ENCODE measurements at places on chromosomes 13 and 19. TPM values are rescaled to one million over a fixed set of nuclear protein-coding genes. Genes with fewer than 3 reads are reported as not detected.

GRCh38 chr13:63409791-63410351 lies 1994.2 kb upstream of the PCDH20 start:
- H3K36me3 ChIP-seq: no peaks in the 10 kb centered on the region
- DNase-seq: no peak
- no peak overlapping the region for H3K4me3 ChIP-seq
- no peak overlapping the region for H3K27ac ChIP-seq

DNA sequence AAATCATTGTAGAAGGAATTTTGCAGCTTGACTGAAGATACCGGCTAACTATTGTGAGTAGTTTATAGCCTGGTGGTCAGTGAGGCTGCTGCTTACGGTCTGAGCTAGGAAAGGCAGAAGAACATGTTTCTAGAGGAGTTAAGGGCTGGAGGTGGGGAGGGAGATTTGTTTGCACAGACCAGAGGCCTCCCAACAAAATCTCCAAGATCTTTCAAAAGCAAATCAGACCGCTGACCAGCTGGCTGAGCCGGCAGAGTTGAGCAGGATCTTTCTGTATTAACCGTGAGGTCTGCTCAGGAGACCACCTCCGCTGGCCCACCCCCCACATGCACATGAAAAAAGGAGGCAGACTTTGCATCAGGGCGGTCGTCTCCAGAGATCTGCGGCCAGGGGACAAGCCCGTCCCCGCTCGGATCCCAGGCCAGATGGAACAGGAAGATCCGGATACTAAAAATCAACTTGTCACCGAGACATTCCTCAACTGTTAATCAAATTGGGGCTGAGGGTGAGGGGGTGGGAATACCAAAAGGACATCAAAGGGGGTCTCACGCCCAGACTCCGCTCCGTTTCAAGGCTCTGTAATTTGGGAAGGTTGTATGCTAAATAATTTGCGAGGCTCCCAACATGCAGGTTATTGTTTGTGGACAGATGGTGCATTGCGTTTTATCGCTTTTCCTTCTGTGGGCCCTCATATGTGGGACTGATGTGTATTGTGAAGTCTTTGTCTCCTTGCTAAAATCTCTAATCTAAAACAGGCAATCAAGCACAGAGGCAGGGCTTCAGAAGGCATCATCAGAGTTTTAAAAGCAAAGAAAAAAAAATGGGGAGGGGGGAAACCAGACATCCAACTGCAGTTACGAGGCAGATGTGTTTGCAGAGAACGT lies 319.0 kb downstream of the ZNF536 start:
- H3K27ac ChIP-seq: no peak overlapping the region
- no peak overlapping the region for H3K4me3 ChIP-seq
- no peaks in the 10 kb centered on the region for H3K36me3 ChIP-seq

The ZNF99 gene
- not detected for total RNA-seq

The CBY2 gene
- total RNA-seq: not detected

- DNase-seq: no peak
- H3K4me1 ChIP-seq: no peaks in the 10 kb centered on the region
- H3K27me3 ChIP-seq: peaks cover 4% of the 10 kb centered on the region
- H3K36me3 ChIP-seq: peaks cover 11% of the 10 kb centered on the region
These were observed 665.6 kb downstream of the FGF9 start for GRCh38 chr13:22336460-22336859.

DNA sequence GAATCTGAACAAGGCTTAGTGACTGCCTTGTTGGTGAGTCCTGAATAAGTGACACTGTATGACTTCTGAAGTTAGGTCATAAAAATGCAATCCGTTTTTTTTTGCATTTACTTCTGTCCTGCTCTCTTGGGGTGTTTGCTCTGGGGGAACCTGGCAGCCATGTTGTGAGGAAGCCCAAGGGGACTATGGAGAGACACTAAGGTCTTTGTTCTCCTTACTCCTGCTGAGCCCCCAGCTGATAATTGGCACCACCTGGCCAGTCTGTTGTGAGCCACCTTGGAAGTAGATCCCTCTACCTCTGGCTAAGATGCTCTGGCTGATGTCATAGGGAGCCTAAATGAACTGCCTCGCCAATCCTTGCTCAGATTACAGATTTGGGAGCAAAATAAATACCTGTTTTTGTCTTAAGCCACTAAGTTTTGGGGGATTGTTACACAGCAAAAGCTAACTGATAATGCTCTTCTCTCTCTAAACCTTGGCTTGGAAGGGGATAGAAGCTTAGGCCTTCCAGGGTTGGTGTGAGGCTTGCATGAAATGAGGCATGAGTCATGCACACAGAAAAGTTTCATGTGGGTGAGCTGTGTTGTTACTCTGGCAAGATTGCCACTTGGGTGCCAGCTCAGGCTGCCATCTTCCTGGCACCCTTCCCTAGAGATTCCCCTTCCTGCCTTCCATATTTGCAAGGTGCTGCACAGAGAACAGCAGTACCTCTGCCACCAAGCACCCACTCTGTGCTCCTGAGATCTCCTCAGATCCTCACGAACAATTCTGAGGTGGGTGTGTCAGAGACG lies 10.1 kb downstream of the TUBB4A start:
- no peaks in the 10 kb centered on the region for H3K27me3 ChIP-seq
- H3K4me1 ChIP-seq: peaks cover 4% of the 10 kb centered on the region
- no peaks in the 10 kb centered on the region for H3K36me3 ChIP-seq
- no peak overlapping the region for H3K27ac ChIP-seq
- no peak overlapping the region for H3K4me3 ChIP-seq

The EPSTI1 gene
- total RNA-seq: 21.5 TPM

GRCh38 chr13:111228262-111229144 lies 91.9 kb upstream of the TEX29 start:
- no peak overlapping the region for H3K4me3 ChIP-seq
- H3K4me1 ChIP-seq: peaks cover 26% of the 10 kb centered on the region
- peaks cover 21% of the 10 kb centered on the region for H3K36me3 ChIP-seq
- DNase-seq: no peak

Measured in activated naive CD8-positive, alpha-beta T cell treated with anti-CD3 and anti-CD28 coated beads for 36 hours (primary cell).